ENCODE measurements at places on chromosomes 7 and 10.
A peak's percentile ranks its signal among the peaks of the same experiment; 100 is the strongest.

DNA sequence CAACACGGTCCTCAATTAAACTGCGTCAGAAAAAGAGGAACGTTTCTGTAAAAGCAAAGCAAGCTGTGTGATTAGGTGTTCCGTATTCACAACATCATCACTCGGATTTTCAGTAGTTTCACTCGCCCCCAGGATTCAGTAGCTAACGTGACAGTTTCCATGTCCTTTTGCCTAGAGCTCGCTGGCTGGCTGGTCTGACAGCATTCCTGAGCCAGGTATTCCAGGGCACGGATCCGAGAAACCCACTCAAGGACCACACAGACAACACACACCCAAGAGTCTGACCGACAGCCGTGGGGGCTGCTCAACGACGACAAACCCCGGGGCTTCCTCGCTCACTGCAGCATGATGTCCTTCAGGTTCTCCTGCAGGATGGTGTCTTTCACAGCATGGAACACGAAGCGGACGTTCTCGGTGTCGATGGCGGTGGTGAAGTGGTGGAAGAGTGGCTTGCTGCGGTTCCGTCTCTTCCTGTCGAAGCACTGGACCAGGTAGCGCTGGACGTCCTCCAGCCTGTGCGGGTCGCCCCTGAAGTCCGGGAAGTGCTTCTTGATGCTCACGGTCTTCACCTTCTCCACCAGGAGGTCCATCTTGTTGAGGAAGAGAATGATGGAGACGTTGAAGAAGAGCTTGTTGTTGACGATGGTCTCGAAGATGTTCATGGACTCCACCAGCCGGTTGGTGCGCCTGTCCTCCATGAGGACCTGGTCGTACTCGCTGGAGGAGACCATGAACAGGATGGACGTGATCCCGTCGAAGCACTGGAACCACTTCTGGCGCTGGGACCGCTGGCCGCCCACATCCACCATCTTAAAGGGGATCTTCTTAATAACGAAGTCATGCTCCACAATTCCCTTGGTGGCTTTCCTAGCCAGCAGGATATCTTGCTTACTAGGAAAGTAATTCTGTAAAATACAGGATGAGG, 43.1 kb downstream of the AMZ1 start:
- no peak for DNase-seq

DNA sequence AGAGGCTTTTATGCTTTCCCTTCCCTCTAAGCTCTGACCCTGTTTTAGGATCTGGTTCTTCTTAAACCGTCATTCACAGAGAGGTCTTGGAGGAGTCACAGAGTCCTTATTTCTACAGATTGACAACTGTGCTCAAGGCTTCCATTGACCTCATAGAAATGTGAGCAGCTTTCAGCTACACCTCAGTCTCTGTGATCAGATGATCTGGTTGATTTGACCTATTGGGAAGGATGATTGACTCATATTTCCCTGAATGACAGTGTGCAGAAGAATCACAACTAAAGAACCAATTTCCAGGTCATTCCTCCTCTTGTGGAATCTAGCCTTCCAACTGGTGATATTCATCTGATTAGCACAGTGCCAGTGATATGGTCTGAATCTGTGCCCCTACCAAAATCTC, 3.4 kb downstream of the CYP3A4 start:
- DNase-seq, result no peak

DNA sequence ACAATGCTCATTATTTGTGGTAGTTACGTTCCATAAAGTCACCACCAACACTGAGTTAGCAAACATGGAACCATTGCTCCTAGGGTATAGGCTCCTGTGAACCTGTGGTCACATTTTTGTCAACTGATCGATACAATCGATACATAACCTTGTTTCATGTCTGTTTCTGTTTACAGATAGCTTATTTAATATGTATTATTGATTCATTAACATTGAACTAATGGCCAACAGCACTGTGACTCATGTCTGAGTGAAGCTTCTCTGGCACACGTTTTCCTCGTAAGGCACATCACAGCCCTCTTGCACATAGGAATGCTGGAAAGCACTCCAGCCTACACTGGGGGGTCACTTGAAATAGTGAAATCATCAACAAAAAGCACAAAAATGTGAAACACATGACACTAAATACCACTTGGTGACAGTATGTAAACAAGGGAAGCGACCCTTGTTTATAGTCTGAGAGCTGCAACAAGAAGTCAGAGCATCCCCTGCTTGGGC, 27.0 kb downstream of the GHRHR start:
- no peak for DNase-seq

- DNase-seq, result no peak
These were observed 101.4 kb downstream of the PPP1R17 start for GRCh38 chr7:31788445-31788844.

DNA sequence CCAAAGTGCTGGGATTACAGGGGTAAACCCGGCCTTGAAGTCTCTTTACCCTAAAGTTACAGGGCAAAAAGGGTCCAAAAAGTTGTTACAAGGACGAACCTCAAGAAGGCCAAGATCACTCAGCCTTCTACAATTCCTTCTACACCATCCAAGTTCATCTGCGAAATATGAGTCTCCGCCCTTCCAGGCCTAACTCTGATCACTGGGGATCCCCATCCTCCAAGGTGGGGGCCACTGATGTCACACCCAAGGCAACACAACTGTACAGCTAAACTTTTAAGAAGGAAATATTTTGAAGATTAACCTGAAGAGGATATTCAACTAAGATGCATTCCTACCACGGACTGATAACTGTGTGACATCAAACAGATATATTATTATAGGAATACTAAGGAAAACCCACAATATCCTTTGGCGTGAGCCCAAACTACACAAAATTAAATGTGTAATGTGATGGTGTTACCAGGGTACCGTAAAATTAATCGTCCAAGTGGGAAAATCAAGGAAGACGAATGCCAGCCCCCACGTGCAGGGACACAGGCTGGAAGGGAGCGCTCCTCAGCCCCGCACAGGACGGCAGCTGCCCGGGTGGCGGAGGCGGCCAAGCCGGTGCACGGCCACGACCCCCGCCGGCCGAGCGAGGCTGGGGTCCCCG, 1.0 kb downstream of the PAXIP1 start:
- DNase-seq, result no peak

- DNase-seq, result no peak
These were observed 276.3 kb upstream of the KCND2 start for GRCh38 chr7:119996634-119997033.

DNA sequence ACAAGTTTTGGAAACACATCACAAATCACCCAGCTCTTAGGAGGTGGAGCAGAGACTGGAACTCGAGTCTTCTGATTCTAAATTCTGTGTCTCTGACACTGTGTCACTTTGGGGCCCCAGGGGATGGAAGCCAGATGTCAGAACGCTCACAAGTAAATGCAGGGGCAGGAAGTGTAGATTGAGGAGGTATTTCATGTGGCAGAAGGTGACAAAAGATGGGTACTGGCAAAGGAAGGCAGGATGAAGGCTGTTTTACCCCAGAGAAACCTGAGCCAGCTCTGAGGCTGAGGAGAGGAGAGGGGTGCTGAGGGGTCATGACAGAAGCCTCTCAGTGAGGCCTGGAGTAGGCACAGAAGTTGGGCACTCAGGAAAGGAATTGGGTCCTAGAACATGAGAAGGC, 6.0 kb upstream of the PURB start:
- peak; percentile 12 for DNase-seq

DNA sequence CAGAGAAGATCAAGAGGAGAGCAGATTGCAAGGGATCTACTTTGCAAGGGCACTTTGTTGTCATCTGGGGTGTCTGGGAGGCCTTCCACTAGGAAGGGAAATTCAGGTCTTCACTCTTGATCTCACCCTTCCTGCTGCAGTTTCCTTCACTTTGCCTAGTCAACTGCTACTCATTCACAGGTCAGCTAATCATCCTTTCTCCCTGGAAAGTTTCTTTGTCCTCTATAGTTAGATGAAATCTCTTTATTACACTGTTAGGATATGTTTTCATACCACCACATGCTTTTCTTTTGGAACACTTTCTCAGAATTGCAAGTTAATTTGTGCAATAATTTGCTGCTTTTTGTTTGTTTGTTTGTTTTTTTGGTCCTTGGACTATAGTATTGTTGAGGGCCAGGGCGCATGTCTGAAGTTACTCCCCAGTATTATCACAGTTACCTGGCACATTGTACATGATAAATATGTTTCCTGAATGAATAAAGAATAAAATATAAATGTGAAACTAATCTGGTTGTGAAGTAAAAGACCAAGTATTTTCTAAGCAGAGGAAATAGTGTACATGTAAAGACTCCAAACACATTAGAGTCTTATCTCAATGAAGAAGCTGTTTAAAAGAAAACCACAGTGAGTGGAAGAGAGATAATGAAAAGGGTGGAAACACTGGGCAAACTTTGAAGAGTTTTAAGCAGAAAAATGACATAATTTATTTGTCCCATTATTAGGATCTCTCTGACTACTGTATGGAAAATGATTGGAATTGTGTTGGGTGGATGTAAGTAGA, 139.9 kb upstream of the DGKB start:
- DNase-seq, result no peak

- DNase-seq, result no peak
These were observed 16.0 kb upstream of the ATXN7L1 start for GRCh38 chr7:105892387-105892786.

DNA sequence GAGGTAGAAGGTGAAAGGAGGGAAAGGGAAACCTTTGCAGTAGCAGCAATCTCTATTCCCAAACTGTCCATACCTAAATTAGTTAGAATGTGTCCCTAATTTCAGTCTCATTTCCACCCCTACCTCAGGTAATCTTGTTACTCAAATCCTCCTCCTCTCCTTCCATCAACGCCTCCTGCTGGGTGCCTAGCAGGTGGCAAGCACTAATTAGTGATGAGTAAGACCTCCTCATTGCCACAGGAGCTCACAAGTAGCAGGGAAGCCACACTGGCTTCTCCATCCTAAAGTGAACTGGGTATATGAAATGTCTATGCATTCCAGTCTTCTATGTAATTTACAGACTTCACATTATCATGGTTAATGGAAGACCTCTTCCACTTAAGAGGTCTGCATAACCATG, 25.7 kb upstream of the FAM133B start:
- no peak for DNase-seq

- DNase-seq, result no peak
These were observed 12.3 kb upstream of the ASB4 start for GRCh38 chr7:95473276-95473985.

All from T follicular helper cell (primary cell).